ENCODE measurements at places on chromosomes 2 and 18.

- DNase-seq, result no peak
Measured at GRCh38 chr18:31661965-31662364, 22.4 kb downstream of the B4GALT6 start.

DNA sequence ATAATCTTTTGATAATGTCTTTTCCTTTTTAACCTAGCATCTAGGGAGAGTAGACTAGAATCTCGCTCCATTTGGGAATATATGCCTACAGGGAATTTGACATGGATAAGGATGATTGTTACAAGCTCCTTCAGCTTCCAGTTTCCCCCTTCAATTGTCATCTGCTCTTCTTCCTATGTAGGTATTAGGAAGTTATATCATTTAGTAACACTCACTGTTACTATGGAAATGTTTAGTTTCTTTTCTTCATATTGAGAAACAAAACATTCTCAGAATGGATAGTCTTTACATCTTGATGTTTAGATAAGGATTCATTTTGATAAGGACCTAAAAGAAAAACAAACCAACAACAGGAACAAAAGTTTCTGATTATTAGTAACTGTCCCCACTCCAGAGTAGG is 127.6 kb downstream of the PHLPP1 start:
- no peak for DNase-seq

- DNase-seq, result no peak
Measured at GRCh38 chr2:71743995-71744675, 290.8 kb downstream of the DYSF start.

- DNase-seq, result no peak
Measured at GRCh38 chr2:19577723-19578122, 219.3 kb upstream of the OSR1 start.

DNA sequence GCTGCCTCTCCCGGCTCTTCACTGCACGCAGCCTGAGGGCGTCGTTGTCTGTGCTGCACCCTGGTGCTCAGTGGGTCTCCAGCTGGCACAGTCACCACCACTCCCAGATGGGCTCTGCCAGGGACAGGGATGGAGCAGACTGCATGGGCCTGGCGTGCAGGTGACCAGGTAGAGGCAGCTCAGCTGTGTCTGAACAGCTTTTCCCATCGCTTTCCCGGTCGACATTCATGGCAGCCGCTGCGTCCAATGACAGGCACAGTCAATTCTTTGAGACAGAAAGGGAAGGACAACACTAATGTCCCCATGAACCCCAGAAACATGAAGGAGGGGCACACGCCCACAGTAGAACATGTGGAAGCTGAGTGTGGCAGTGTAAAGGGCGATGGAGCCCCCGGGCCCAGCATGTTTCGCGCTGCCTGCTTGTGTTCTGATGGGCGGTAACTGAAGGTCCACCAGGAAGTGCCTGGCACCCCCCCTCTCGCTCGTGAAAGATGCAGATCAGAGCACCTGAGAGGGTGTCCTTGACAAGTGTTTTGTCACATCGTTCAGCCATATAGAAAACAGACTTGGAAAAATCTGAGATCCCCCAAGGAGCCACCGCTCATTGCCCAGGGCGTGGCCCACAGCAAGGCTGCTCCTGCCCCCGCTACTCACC is 122.4 kb downstream of the NFATC1 start:
- no peak for DNase-seq

- no peak for DNase-seq
Measured at GRCh38 chr2:95060446-95061118, 35.1 kb downstream of the MAL start.

DNA sequence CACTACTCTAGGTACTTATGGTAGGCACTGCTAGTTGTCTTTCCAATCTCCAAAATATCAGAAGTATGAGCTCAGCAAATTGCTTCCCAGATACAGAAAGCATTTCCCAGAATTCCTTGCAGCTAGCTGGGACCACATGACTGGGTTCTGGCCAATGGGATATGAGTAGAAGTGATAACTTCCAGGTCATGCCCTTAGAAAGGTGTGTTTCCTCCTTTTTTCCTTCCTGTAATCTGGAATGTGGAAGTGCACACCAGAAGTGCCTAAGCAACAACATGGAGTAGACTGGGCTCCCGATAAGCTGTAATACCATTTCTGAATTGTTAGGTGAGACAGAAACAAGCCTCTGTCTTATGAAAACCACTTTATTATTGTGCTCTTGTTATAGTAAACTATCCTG is 279.8 kb downstream of the ZNF385B start:
- no peak for DNase-seq

DNA sequence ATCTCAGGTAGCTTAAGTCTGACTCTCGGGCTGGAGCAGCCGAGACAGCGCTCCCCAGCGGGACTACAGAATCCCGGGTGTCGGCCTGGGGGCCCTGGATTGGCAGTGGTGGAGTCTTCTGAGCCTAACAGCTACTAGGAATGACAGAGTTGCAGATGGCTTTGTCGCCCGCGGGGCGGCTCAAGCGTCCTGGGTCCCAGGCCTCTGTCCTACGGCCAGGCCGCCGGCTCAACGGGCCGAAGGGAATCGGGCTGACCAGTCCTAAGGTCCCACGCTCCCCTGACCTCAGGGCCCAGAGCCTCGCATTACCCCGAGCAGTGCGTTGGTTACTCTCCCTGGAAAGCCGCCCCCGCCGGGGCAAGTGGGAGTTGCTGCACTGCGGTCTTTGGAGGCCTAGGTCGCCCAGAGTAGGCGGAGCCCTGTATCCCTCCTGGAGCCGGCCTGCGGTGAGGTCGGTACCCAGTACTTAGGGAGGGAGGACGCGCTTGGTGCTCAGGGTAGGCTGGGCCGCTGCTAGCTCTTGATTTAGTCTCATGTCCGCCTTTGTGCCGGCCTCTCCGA is 8.8 kb downstream of the SIX2 start:
- no peak for DNase-seq

GRCh38 chr2:188306271-188306670 is 14.6 kb downstream of the GULP1 start:
- DNase-seq, result no peak

DNA sequence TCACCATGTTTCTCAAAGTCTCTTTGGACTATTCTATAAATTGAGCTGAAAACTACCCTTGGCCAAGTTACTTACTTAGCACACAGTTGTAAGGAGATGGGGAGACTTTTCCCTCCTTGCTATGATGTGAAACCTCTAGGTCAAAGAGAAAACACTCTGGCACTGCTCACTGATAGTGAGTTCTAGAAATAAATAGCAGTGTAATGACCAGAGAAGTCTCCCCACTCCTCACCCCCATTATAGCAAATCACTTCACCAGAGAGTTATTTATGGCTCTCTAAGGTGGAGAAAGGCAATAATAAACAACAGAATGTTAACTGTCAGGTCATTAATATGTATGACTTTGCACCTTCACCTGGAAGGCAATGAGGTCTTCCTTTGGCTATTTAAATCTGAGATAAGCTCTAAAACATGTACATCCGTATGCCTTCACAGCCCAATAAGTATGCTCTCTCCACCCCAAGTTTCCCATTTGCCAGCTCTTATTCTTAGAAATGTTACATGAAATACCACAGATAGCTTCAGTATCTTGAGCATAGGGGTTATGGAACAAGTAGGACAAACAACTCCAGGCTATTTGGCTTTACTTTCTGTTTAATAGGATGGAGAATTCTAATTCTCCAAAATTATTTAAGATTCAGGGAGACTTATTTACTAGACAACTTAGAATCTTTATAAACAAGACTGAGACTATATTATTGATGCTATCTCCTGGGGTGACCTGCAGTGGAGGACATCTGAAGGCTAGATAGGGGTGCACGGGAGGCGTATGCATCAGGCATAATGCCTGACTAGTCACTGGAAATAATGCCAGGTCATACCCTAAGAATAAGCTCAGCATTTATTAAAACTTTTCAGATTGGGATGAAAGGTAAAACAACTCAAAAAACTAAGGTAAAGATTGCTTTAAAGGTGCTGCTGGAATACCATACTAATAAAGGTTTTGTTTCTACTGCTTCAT is 65.3 kb upstream of the DTNB start:
- DNase-seq, result no peak

- DNase-seq, result no peak
Measured at GRCh38 chr2:8663997-8664396, 17.9 kb upstream of the ID2 start.

DNA sequence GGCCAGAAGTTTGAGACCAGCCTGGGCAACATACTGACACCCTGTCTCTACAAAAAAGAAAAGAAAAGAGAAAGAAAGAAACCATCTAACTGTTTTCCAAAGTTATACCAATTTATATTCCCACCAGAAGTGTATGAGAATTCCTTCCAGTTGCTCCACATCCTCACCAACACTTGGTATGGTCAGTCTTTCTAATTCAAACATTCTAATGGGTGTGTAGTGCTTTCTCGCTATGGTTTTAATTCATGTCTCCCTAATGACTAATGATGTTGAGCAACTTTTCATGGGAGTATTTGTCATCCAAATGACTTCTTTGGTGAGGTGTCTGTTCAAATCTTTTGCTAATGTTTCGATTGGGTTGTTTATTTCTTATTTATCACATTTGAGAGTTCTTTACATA is 10.5 kb upstream of the B3GNT7 start:
- no peak for DNase-seq

DNA sequence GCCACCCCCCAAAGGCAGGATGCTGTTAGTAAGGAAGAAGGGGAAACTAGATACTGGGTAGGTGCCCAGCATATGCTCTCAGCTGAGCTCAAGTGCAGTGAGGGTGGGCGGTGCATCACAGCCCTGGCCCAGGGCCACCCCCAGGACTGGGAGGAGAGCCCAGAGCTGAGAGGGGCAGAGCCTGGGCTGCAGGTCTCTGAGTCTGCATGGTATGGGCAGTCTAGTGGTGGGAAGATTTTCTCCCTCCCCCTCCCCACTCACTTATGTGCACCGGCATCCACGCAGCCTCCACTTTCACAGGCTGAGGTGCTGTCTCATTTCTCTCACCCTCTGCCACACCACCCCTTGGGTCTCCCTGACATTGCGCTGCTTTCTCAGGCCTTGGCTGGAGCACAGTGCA is 48.5 kb upstream of the CAB39 start:
- no peak for DNase-seq

DNA sequence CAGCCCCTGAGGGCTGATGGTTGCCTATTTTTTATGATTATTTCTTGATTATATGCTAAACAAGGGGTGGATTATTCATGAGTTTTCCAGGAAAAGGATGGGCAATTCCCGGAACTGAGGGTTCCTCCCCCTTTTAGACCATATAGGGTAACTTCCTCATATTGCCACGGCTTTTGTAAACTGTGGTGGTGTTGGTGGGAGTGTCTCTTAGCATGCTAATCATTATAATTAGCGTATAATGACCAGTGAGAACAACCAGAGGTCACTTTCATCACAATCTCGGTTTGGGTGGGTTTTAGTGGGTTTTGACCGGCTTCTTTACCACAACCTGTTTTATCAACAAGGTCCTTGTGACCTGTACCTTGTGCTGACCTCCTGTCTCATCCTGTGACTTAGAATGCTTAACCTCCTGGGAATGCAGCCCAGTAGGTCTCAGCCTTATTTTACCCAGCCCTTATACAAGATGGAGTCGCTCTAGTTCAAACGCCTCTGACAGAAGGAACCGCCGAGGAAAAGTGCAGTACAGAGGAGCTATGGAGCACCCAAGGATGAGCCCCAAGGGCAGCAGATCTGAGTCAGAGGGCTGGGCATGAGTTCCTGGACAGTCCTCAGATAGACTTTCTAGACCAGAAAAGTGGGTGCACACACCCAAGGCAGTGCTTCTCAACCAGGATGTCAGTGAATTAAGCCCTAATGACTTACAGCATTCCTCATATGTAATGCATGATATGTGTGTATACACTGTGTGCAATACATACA is 37.1 kb upstream of the ASAP2 start:
- no peak for DNase-seq
